ENCODE measurements at places on chromosomes 12 and 14.

DNA sequence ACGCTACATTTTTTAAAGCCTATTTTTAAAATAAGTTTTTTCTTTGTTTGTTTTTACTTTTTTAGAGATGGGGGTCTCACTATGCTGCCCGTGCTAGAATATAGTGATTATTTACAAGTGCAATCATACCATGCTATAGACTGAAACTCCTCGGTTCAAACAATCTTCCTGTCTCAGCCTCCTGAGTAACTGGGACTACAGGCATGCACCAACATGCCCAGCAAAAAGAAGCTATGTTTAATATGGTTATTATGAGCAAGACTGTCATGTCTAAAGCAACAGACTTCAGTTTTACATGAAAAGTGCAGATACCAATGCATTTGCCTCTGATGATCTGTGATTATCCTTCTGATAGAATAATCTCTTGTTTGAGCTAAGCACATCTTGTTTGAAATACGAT is 45.6 kb upstream of the SGPP1 start:
- no peak for DNase-seq

DNA sequence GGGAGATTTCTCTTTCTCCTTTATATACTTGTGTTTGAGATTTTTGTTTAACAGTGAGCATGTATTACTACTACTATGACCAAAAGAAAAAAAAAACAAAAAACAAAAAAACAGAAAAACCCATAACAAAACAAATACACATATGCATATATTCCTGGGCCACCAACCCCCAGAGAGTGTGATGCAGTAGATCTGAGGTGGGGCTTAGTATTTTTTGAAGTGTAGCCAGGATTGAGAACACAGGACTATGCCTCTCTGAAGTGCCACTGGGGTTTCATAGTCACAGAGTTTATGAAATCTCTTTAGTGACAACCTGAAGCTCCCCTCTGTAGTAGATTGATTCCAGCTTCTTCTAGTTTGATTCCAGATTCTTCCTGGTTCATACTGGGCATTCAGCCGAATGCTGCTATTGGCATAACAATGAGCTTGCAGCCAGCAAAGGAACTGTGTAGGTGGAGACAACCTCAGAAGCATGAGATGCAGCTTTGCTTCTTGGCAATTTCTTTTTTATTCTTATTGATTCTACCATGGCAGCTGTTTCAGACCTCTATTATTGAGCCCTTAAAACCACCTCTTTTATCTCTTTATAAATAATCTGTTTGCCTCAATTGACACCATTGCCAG is 15.5 kb upstream of the ANO4 start:
- DNase-seq, result no peak

DNA sequence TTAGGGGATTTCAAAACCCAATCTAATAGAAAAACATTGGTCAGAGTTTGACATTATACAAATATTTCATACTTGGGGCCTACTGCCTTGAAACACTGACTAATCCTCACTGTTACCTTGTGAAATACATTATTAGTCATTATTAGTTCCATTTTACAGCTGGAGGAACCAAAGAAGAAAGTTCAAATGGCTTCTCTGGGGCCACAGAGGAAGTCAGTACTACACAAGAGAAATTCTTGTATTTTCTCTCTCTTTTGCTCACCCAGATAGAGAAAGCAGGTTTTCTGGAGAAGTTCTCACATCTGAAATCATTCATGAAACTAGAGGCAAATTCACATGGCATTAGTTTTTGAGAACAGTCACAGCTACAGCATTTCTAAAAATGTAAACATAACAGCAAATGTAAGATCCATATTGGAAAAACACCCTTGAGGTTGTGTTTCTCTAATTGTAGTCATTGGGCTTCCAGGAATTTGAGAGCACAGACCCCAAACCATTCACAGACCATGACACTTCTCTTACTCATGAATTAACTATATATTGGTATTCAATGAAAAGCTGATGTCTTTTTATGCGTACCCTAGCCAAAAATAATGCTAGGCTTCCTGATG is 83.0 kb downstream of the LLPH start:
- DNase-seq, result no peak

DNA sequence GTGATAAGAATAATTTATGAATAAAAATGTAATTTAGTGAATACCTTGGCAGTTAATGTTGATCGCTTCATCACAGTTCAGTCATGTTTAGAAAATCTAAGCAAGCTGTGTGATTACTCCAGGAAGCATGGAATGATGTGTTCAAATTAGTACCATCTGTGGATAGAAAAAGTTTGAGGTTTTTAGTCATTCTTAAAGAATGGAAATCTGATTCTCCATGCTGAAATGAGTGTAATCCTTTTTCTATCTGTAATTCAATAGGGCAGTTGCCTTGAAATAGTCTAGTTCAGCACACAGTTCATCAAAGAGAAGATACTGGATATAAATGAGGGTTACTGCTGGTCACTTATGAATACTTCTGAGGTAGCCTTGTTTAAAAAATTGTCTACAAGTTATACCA is 127.2 kb upstream of the MYF6 start:
- no peak for DNase-seq

GRCh38 chr14:83992857-83993256 is 1537.1 kb upstream of the FLRT2 start:
- DNase-seq, result peak; percentile 48

DNA sequence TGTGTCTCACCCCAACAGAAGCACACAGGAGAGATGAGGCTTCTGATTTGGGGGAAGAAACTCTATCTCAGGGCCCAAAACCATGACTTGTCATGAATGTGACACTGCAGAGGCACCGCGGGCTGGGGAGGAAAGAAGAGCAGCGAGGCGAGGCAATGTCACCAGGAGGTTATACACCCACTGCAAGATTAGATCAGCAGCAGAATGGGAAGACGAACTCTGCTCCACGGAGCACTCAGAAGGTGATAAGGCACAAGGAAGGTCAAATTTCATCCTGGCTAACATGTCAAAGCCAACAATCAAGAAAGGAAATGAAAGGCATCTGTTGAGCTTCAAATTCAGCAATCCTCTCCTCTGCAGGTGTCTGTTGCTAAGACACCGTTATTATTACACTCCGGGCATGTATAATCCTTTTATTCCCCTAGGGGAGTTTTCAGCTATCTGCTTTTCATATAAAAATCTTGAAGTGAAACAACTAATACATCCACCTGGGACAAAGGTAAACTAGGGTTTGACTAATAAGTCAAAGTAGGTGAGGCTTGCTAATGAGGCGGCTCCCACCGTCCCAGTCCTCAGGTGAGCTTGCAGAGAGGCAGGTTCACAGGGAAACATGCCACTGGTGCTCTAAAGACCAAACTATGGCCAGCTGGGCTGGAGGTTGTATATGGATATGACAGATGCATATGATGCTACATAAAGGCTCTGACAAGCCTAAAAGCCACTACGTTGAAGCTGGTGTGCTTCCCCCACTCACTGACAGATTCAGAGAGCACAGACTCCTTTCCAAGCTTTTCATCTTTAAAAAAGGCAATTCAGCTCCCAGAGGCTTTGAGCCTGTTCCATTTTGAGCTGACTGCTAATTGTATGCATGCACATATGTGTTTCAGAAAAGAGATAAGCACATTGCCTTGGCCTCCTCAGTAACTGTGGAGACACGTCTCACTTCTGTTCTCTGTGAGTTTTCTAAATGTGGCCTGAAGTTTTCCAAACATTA is 221.2 kb downstream of the NELL2 start:
- no peak for DNase-seq

GRCh38 chr14:101121508-101122139 is 218.1 kb upstream of the RTL1 start:
- no peak for DNase-seq

DNA sequence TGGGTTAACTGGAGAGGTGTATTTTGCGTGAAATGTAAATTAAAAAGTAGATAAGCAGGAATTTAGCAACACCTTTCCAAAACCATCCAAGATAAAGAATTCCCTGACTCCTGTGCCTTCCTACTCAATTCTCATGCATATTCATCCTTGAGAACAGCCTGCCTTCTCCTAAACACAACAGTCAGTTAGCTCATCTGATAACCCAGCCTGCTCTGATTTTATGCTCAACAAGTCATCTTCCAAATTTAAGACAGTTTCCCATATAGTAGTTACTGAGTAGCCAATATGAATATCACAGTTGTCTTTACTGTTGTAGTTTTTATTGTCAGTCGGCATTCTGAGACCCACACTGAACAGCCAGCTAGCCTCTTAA is 27.1 kb downstream of the CPNE8 start:
- DNase-seq, result no peak

- DNase-seq, result no peak
Observed at GRCh38 chr12:6902448-6902847, 2.2 kb upstream of the LRRC23 start.

- DNase-seq, result no peak
Observed at GRCh38 chr12:94147991-94148738, at the start of gene PLXNC1. Gene PLXNC1, plus strand, starts transcription at chr12:94148577. Its CDS starts 395 bp downstream, at chr12:94148972.

DNA sequence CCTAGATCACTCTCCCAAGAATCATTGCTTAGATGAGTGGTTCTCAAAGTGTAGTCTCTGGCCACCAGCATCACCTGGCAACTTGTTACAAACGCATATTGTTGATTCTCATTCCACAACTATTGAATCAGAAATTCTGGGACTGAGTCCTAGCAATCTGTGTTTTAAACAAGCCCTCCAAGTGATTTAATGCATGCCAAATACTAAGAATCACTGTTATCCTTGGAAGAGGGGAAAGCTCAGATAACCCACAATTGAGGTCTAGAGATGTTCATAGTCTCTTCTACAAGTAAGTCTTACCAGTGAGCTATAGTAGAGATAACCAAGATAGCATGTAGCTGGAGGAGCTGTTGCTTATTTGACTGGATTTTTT is 666.6 kb downstream of the DIO2 start:
- no peak for DNase-seq
